Activated naive CD8-positive, alpha-beta T cell treated with anti-CD3 and anti-CD28 coated beads for 36 hours (primary cell): ENCODE measurements at places on chromosomes 7 and 10.
A peak's percentile ranks its signal among the peaks of the same experiment; 100 is the strongest.

- DNase-seq: peak; percentile 2
These were observed 179.8 kb upstream of the CSTF2T start for GRCh38 chr10:51879238-51879637.

DNA sequence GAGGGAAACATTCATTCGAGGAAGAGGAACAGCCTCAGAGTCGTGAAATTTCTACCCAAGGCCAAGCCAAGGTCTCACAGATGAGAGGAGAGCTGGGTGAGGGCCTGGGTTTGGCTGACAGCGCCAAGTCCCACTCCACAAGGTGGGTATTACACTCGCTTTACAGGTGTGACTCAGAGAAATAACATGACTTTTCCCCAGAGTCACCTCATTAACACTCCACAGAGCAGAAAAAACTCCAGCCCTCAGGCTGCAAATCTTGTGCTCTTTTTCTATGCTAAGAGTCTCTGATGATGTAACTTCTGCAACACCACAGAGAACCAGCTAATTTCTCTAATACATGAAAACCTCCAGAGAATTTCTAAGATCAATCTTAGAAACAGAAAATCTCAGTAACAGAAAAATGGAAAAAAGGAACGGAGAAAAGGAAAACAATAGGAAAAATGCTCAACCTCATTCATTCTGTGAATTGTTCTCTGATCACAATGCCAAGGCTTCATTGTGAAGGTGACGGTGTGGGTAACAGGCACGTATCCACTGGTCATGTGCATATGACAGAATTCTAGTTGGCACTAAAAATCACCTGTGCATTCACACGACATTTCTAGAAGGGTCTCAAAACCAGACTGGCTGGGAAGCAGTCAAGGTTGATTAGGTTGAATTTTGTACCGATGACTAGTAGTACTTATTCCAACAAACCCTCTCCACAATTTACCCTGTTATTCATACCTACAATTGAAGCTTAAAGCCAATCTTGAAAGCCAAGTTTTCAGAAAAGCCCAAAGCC is 20.3 kb downstream of the YWHAG start:
- no peak for DNase-seq

DNA sequence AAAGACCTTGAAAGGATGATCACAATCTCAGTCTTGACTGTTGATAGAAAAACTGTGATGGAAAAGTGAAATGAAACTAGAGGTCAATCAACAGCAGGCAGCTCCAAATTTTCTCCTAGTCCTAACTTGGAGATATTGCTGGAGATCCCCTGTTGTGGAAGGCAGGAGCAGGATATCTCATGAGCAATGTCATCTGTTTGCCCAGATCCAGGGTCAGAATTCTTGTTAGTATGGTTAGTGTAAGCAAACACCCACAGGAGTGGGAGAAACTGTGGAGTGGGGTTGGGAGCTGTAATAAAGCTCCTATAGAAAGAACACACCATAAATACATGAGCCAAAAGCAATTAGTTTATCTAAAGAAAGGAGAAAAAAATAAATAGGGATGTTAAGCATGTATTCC is 169.0 kb downstream of the AKR1D1 start:
- no peak for DNase-seq

DNA sequence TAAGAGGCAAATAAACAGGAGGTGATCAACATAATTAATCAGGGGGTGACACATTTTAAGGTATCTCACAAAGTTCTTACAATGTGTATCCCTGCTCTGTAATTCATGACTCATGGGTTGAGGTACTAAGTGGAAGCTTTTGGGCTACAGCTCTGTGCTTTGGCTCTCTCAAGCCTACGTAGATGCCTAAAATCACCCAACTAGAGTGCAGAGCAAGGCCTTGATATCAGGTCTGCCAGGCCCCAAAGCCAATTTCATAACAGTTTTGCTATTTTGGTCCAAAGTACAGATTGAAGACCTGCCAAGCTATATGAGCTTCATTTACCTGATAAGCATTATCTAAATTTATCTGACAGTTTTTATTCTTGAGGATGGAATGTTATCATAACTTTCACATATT is 175.3 kb upstream of the BET1 start:
- DNase-seq: no peak

DNA sequence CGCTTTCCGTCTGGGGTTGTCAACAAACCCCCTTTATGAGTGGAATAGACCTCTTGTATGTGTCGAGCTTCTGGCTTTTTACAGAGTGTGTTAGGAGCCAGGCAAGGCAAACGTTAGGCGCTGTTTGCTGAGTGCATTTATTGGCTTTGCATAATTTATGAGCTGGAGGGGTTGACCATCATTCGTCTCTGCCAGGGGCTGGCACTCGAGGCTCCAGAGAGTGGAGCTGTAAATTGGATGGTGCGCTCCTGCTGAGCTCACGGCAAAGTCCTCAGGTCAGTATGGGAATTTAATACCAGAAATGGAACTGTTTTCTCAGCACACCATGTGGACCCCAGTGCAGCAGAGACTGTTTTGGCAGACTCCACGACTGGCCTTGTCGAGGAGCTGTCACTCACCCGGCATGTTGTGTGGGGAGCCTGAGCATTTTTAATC is 699.4 kb upstream of the GALNT17 start:
- no peak for DNase-seq

DNA sequence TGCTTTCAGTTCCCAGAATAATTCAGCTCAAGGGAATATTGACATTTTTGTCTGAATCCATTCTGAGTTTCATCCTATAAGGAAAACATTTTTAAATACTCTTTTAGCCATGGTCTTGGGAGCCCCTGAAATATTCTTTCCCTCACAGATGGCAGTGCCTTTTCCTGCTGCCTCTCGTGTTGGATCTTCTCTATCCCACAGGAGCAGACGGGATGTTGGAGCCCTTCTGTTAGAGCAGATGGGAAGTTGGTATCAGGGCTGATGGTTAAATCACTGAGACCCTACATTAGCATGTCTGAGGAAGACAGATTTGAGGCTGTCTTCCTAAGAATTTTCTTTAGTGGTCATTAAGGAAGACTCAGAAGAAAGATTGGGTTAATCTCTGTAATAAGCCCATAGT is 737.8 kb downstream of the LRMDA start:
- no peak for DNase-seq
